T-helper 17 cell (primary cell): ENCODE measurements at places on chromosomes 5 and 9. TPM values are rescaled to one million over a fixed set of nuclear protein-coding genes. Genes with fewer than 3 reads are reported as not detected.

DNA sequence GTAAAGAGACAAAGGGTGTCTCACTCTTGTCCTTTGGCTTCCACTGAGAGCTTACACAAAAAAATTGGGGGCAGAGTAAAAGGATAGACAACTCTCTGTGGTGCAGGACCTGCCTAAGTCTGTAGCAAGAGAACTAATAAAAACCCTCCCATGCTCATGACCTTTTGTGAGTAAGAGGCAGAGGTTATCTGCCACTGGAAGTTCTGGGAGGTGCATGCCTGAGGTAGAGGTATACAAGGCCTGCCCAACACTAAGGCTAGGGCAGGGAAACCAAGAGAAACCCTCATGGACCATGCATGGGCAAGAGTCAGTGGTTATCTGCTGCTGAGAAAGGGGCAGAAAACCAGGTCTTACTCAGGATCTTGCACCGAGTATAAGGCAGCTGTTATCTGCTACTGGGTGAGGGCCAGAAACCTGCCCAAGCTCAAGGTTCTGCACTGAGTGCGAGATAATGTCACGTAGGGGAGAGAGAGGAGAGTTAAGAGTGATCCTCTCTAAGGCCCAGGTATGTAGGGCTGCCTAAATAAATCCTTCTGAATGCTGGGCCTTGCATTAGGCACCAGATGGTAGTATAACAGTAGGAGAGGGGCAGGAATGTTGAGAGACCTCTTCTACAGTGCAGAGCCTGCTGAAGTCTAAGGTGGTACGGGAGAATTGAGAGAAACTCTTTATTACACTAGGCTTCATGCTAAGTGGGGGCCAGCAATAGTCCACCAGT is 143.4 kb downstream of the MACROH2A1 start:
- no peak for DNase-seq

- DNase-seq: no peak
These were observed 18.8 kb upstream of the OR2K2 start for GRCh38 chr9:111348821-111349271.

GRCh38 chr5:138650196-138650595 is 75.0 kb upstream of the HSPA9 start:
- DNase-seq: no peak

GRCh38 chr5:619444-619843 is 7.3 kb downstream of the CEP72 start:
- DNase-seq: no peak

DNA sequence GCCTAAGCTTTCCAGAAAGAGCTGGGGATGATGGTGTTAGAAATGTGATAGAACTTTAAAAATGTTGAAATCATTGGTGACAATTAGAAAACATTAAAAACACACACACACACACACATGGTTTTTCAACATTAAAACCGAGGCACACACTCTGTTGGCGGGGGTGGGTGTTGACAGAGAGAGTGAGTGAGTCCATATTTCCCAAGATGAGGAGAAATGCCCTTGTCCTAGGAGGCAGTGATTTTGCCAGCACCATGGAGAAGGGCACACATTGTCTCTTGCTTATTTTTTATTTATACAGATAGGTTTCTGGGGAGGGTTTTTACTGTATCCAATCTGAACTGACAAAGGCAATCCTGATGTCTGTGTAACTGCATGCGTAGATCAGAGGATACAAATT is 152.5 kb downstream of the INSYN2B start:
- DNase-seq: no peak

DNA sequence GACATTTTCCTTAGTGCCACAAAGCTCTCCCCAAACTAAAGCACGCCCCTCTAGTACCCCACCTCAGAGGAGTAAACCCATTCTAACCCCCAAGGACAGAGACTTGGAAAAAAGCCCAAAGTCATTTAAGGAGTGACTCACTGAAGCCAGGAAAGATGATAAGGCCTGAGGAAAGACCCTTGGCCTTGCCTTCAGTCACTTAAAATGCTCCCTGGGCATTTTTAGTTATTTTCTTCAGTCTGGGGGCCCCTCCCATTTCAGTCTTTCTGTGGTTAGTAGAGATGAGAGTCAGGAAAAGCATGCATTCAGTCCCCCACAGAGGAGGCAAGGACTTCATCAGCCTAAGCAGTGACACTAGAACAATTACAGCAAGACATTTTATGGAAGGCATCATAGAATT is 13.7 kb upstream of the TLX3 start:
- no peak for DNase-seq

DNA sequence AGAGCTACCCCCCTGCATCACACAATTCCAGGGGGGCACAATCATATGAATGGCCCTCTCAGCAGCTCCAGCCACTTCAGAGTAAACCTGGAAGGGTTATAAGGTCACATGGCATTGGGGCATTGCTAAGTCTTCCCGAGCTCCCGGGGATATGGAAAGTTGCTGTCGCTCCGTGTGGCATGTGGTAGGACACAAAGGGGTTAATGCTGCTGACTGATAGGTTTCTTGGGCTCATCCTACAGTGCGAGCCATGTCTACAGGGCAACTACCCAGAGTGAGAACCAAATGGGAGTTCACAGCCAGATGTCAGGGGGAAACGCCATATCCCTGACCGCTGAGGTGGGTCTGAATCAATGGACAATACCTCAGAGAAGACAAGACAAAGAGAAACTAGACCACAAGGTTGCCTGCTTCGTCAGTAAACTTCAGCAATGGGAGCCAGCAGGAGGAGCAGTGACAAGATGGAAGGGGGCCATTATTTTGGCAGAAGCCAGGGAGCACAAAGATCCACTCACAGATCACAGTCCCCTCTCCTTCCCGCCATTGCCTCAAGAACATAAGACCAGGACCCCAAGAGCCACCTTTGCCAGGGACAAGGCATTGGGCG is 52.4 kb upstream of the SHISAL2B start:
- DNase-seq: no peak

DNA sequence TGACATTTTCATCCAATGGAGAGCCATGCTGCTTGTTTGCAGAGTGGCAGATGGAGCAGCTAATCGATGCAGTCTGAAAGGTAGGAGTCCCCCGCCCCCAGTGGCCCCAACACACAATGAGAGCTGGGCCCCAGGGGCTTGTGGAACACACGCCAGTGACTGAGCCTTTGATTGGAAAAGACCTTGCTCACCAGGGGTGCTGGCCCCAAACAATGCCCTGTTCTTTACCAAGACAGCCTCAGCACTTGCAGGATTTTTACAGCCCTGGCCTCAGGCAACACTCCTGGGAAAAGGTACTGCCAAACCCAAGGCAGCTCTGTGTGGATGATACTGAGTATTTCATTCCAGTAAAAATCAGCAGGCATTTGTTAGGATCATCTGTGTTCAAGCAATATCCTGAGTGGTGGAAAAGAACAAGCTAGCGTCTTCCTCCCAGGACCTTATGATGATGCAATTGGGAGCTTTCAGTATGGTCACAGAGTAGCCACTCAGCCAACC is 276.8 kb upstream of the CLINT1 start:
- no peak for DNase-seq

GRCh38 chr9:87657190-87657589 is 68.7 kb upstream of the CTSL start:
- DNase-seq: no peak

DNA sequence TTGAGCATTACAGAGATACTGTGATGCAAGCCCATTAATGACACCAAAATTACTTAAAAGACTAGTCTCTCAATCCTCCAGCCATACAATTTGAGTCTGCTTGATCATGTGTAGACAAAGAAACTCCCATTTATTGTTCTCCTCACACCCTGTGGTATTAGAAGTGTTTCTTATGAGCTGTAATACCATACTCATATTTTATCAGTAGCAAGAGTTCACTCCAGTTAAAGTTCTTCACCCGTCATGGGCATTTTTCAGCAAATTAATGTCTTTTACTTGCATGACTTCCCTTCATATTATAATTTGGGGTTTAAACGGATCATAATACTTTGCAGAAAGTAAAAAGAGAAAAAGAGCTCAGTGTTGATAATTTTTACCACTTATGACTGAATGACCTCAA is 242.9 kb downstream of the BNC2 start:
- DNase-seq: no peak

GRCh38 chr5:168291342-168291963 is at the start of gene WWC1:
TSS of gene WWC1 (plus strand) at chr5:168291645. CDS start at chr5:168292153, 508 bp downstream.
- peak; percentile 61 for DNase-seq

DNA sequence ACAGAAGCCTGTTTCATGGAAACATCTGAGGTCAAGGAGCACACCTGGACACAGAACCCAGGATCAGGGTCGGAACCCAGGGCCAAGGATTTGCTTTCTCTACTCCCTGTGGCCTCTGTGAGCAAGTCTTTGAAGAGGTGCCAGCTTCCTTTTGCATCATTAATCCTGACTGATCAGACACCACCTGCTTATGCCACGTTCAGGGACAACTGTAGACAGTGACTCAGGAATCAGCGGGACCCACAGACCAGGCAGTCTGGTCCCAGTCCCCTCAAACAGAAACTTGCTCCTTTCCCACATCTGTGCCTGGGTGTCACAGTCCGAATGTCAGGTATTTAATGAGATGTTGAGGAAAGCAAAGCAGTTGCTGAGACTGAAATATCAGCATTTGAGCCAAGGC is 154.8 kb downstream of the SGCD start:
- DNase-seq: no peak

GRCh38 chr5:151345808-151346478 is 1.4 kb downstream of the SLC36A2 start:
- no peak for DNase-seq

GRCh38 chr9:99140685-99141314 is 35.9 kb downstream of the TGFBR1 start:
- DNase-seq: peak; percentile 22

- DNase-seq: no peak
These were observed 482.7 kb upstream of the C9orf72 start for GRCh38 chr9:28056006-28056405.

DNA sequence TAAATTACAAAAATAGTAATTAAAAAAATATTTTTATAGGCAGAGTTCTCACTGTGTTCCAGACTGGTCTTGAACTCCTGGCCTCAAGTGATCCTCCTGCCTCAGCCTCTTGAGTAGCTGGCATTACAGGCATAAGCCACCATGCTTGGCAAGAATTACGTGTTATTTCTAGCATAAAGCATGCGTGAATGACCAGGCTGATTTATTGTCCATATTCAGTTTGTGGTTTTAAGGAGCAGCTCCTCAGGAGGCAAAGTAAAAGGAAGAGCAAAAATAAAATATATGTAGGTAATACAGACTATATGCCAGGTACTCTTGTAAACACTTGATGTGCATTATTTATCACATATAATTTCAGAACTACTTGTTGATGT is 7.1 kb upstream of the CD180 start:
- DNase-seq: no peak

- DNase-seq: no peak
These were observed 172.8 kb downstream of the ERCC6L2 start for GRCh38 chr9:96048104-96048955.

DNA sequence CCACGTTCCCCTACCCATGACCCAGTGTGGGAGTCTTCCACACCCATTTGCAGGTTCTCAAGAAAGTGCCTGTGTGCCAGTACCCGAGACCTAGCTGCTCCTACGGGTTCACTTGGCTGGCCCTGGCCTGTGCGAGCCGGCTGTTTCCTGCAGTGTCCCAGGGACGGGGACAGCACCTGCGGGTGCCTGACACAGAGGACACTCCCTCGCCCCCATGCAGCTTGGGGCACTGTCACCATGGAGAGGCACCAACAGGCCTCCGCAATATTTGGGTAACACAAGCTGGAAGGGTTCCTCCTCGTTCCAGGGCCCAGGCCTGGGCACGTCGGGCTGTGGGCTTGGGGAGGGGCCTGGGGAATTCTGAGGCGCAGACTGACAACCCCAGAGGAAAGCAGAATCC is 41.4 kb downstream of the DUSP1 start:
- no peak for DNase-seq

DNA sequence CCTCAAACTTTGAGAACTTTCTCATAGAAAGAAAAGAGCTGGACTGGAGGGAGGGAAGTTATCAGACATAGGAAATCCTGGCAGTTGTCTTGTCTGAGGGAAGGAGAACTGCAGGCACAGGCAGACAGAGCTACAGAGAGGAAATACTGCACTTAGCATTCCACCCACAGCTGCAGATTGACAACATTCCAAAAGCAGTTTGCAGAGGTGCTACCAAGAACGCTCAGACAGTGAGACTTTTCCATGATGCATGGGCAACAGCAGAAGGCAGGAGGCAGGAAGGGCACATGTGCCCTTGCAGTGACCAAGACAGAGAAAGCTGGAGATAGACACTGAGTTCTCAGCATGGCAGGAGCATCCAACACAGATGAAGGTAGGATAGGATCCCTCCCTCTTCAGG is 327.5 kb upstream of the ZNF462 start:
- DNase-seq: no peak

DNA sequence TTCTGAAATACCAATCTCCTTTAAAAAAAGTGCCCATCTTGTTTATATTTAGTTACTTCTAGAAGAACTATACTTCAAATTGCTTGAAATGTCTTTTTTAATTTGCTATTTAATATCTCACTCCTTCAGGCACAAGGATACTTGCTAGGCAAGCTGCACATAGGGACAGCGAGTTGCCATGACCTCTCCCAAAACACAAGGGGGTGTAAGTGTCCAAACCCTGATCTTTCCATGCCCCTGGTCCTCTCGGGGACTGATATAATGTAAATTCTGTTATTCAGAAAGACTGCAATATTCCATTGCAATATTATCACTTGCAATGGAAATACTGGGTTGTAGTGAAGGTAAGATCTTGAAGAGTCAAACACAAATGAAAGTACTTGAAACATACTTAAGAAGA is 480.4 kb downstream of the CETN3 start:
- no peak for DNase-seq

GRCh38 chr5:113735751-113736150 is 222.3 kb downstream of the YTHDC2 start:
- no peak for DNase-seq

DNA sequence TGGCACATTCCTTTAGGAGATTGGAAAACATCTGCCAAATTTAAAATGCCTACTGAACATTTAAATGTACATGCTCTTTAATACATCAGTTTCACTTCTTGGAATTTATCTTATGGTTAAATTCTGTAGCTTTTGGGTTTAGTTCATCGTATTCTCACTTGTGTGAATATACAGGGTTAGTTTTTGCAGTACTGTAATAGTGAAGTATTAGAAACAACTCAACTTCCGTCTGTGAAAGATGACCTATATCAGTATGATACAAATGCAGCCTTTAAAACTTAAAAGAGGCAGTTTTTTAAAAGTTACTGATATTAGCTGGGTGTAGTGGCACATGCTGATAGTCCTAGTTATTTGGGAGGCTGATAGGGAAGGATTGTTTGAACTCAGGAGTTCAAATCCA is 57.2 kb downstream of the CDC42SE2 start:
- DNase-seq: no peak

DNA sequence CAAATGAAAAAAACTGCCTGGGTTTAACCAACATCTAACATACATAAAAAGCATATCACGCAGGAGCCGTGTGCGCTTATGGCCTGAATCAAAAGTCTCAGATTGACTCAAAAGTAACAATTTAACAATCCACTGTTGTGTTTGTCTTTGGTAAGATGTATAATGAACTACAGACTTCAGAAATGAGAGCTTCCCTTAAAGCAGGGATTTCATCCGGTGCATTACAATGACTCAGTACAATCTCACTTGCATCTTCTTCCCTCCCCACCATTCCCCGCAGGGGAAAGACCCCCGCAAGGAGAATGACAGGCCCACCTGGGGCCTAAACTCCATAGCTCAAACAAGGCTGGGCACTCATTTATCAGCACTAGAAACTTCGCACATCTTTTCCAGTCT is 1.4 kb downstream of the ZFR start:
- DNase-seq: no peak

GRCh38 chr9:107615321-107615720 is 125.8 kb upstream of the KLF4 start:
- no peak for DNase-seq

EIF4E1B gene
- not detected for total RNA-seq

ADGRD2 gene
- total RNA-seq: not detected

CNTFR gene
- total RNA-seq: not detected

CWC27 gene
- total RNA-seq: 17.4 TPM

CCDC192 gene
- 0.45 TPM for total RNA-seq

CER1 gene
- total RNA-seq: not detected

ARSK gene
- total RNA-seq: 4.7 TPM
